ENCODE measurements at places on chromosomes 2 and 18. TPM values are rescaled to one million over a fixed set of nuclear protein-coding genes. Genes with fewer than 3 reads are reported as not detected.

DNA sequence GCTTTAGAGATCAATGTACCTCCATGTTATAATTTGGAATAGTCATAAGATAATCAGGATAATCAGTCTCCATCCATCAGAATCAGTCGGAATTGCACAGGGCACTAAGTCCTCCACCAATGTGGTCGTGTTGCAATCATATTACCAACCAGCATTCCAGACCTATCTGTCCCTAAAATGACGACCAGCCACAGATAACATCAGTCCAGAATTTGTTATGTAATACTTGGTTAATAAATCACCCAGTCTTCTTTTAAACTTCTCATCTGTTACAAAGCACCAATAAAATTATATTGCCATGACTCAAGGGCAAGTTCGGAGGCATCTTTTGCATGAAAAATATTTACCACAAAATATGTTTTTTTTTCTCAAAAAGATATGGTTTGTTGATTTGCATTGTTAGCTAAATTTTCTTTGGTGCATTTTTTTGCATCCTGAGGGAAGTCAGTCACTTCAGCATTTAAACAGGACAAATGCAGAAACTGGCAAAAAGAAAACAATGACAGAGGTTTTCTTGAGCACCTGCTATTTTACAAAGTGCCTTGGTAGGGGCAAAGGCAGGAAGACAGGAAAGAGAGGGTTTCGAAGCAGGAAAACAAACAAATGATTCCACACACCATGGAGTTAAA lies 29.3 kb downstream of the PIEZO2 start:
- no peak for DNase-seq

GRCh38 chr2:108591163-108591562 lies 56.9 kb downstream of the LIMS1 start:
- DNase-seq = no peak

DNA sequence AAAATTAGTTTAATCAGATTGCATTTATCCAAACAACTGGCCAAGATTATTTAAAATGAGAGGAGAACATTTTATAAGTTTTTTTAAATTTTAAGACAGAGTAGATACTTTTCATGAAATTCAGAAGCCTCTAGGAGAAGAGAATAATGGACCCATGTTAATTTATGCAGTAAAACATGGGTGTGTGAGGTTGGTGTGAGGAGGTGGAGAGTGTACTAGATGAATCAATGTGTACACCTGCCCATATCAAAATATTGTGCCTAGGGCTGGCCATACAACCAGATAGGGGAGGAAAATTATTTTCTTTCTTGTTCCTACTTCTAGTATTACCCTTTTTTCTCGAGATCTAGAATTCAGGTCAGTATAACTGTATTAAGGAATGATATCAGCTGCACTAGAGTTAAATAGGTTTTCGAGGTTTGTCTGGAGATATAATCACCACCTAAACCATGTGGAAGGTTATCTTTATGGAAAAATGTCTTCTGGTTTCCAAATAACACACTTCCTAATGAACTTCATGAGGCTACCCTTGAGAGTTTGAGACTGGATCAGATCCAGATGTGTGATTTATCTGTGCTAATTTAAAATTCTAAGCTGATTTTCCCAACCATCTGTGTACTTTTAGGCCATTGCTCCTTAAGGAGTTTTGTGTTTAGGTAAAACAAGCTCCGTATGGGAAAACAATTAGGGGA lies 37.6 kb downstream of the TMEM178A start:
- no peak for DNase-seq

DNA sequence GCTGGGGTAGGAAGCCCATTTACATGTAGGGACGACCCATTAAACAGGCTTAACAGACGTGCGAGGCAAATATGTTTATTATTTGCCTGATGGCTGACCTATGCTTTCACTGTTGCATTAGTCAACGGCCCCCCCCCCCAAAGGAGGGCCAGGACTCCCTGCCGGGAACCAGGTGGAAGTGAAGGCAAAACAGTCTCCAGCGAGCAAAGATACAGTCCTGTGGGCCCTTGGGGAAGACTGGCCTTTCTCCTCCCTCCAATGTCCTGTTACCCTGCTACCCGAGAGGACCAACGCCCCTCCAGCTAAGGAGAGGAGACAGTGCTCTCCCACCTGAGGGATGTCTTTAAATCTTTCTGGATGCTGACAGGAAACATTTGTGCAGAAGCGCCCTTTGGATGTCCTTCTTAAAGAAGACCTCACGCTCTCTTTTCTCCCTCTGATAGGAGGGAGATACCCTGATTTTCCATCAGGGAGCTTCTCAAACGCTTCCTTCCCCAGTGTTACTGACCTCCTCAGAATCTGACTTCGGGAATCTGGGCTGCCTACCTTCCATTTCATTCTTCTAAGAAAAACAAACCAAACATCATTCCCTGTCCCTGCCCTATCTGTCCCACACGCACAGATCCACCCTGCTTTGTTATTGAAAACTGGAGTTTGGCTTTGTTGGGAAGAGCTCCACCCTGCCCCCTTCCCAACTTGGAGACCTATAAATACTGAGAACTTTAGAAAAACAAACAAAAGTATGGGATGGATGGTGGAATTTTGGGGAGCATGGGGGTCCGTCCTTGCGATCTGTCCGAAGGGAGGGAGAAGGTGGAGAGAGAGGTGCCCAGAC lies 135.9 kb upstream of the SIX3 start:
- DNase-seq = no peak

MYO7B gene
- total RNA-seq = 0.10 TPM

CHAC2 gene
- 25.6 TPM for total RNA-seq

DNA sequence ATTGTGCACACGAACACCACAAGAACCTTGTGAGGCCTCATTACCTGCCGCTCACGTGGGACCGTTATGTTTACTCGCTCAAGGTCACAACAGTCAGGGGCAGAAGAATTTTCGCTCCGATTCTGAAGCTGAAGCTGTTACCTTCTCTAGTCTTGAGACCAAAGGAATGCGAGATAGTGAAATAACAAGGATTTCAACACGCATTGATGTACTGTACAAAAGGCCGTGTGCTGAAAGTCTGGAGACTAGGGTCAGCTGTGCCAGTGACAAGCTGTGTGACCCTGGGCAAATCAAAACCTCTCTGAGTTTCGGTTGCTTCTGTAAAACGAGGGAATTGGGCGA lies 583 bp downstream of the NEMP2 start:
- peak; percentile 45 for DNase-seq

- peak; percentile 48 for DNase-seq
Observed at GRCh38 chr2:113979191-113980128, 89.6 kb downstream of the ACTR3 start.

GRCh38 chr2:77834360-77835002 lies 312.3 kb upstream of the LRRTM4 start:
- DNase-seq = no peak

Data from activated T-helper 1 cell treated with anti-CD3 and anti-CD28 coated beads, Interleukin-12 subunit alpha, Interleukin-12 subunit beta, Interleukin-2, Interleukin-4 antibody, amounts not matched to agents 30 ng/mL and 10 ng/mL and 1 ng/mL, durations not matched to agents 14 hours and 24 hours and 36 hours (primary cell).